WTC11 (cell line): ENCODE measurements at places on chromosomes 13 and 19.

DNA sequence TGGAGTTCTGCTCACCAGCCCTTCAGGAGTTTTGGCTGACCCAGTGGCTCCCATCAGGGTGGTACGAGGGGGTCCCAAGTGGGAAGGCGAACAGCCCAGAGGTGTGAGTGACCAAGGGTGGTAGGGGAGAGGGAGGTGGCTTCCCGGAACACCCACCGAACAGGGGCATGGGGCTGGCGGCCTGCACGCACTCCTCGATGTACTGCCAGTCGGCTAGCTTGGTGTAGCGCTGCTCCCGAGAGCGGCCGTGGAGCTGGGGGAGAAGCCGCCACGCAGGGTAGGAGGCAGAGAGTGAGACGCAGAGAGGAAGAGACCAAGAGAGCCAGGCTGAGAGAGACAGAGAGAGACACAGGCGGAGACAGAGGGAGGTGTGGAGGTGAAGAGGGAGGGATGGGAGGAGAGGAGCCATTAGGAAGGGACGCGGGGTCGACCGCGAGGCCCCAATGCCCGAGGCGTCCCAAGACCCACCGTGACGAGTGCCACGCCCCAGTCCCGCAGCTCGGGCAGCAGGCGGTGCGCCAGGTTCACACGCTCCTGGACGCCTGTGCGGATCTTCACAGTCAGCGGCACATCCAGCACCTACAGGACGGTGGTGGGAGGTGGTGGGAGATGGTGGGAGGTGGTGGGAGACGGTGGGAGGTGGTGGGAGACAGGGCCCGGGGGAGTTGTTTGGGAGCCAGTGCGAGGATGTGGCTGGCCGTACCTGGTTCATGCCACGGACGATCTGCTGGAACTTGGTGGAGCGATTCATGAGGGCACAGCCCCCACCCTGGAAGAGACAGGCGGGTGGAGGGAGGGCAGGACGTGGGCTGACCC is 2.3 kb upstream of the PRR22 start:
- no peak overlapping the region for H3K4me3 ChIP-seq
- DNase-seq: no peak
- peaks cover 5% of the 10 kb centered on the region for H3K4me1 ChIP-seq
- peaks cover 21% of the 10 kb centered on the region for H3K36me3 ChIP-seq
- no peaks in the 10 kb centered on the region for H3K27me3 ChIP-seq

DNA sequence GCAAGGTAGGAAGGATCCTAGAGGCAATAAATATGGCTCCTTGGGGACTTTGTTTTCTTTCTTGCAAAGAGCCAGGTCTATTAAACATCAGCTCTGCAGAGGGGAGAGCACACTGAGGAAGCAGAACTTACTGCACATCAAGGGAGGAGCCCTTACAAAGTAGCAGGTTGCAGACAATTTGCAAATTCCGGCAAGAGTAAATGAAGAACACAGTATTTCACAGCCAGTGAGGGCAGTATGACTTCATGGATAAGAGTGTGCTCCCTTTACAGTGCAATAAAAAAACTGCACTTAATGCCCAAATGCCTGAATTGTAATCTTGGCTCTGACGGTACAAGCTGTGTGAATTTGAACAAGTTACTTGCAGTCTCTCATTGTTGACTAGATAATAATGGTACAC is 75.5 kb downstream of the STARD13 start:
- H3K27me3 ChIP-seq: no peaks in the 10 kb centered on the region
- no peaks in the 10 kb centered on the region for H3K36me3 ChIP-seq
- DNase-seq: no peak
- peaks cover 41% of the 10 kb centered on the region for H3K4me1 ChIP-seq
- H3K27ac ChIP-seq: no peak overlapping the region

GRCh38 chr19:31330237-31330636 is 19.0 kb downstream of the TSHZ3 start:
- H3K36me3 ChIP-seq: no peaks in the 10 kb centered on the region
- no peak overlapping the region for H3K4me3 ChIP-seq
- H3K4me1 ChIP-seq: peaks cover 83% of the 10 kb centered on the region
- no peaks in the 10 kb centered on the region for H3K27me3 ChIP-seq
- DNase-seq: no peak
- H3K27ac ChIP-seq: peak overlapping the region; percentile 39; the same call in 1 of the 2 replicates

GRCh38 chr13:93635616-93636032 is 409.0 kb downstream of the GPC6 start:
- DNase-seq: no peak
- H3K27ac ChIP-seq: peak overlapping the region; percentile 22; the same call in 1 of the 2 replicates

DNA sequence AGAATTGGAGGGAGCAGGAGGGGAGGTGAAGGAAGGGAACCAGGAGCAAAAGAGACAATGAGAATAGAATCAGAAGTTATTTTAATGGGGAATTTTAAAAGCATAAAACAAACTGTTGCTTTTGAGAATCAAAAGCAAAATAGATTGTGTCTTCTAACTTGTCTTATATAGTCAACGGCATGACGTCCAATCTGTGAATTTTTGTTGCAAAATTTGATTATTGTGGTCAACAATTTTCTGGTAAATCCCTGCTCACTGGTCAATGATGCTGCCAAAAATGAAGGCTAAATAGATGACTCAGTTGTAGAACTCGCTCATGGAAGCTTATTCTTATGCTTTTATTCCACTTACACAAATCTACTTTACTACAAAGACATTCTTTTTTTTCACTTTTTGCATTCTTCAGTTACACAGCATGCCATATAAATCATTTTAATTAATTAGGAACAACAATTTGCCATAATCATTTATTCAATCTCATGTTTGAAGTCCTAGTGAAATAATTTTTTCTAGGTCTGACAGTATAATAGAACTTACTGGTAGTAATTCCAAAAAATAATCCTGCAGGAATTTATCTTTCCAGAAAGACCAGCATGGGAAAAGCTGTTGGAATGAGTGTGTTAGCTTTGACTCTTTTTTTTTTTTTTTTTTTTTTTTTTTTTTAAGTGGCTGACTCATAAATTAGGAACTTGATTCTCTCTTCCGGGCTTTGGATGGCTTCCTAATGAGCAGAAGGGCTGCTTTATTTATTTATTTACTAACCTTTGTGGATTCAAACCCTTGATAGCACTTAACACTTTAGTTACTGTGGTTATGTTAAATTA is 256.9 kb downstream of the SPRY2 start:
- peaks cover 46% of the 10 kb centered on the region for H3K4me1 ChIP-seq
- no peaks in the 10 kb centered on the region for H3K27me3 ChIP-seq
- peak overlapping the region; percentile 43; the same call in 1 of the 2 replicates for H3K27ac ChIP-seq
- no peaks in the 10 kb centered on the region for H3K36me3 ChIP-seq
- DNase-seq: no peak
- no peak overlapping the region for H3K4me3 ChIP-seq

- no peaks in the 10 kb centered on the region for H3K27me3 ChIP-seq
- no peak overlapping the region for H3K4me3 ChIP-seq
- H3K4me1 ChIP-seq: peaks cover 15% of the 10 kb centered on the region
- H3K27ac ChIP-seq: no peak overlapping the region
Measured at GRCh38 chr13:98108341-98108740, 34.6 kb upstream of the FARP1 start.

DNA sequence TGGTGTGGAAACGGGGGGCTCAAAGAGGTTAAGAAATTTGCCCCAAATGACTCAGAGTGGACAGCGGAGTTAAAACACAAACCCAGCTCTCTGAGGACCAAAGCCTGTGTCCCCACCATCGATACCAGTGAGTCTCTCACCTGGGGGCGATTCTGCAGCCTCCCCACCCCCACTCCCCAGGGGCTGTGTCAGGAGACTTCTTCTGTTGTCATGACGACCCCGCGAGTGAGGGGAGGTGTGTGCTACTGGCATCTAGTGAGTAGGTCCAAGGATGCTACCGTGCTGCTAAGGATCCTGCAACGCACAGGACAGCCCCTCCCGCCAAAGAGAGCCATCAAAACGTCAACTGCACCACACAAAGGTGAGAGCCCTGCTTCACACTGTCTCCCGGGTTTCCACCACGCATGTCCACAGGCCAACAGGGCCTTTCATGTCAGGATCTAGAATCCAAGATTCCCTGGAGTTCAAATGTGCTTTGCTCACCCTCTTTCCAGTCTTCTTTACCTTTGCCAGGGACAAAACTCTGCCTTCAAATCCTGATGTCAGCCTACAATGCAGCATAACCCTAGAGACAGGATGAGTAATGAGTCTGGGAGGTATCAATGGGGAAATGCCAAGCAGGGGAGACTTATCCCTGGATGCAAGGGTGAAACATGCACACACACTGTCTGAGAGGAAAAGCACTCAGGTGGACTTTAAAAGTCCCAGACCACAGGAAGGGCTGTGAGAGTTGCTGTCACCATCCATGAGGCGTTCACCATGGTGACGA is 3.9 kb downstream of the RANBP3 start:
- H3K36me3 ChIP-seq: peaks cover 18% of the 10 kb centered on the region; the same call in 1 of the 2 replicates
- 0 out of 2 replicates have a peak overlapping the region, but pooled peaks have one; percentile 57 for H3K27ac ChIP-seq
- DNase-seq: no peak
- H3K4me1 ChIP-seq: peaks cover 31% of the 10 kb centered on the region
- peaks cover 5% of the 10 kb centered on the region; the same call in 1 of the 2 replicates for H3K27me3 ChIP-seq
- no peak overlapping the region for H3K4me3 ChIP-seq

DNA sequence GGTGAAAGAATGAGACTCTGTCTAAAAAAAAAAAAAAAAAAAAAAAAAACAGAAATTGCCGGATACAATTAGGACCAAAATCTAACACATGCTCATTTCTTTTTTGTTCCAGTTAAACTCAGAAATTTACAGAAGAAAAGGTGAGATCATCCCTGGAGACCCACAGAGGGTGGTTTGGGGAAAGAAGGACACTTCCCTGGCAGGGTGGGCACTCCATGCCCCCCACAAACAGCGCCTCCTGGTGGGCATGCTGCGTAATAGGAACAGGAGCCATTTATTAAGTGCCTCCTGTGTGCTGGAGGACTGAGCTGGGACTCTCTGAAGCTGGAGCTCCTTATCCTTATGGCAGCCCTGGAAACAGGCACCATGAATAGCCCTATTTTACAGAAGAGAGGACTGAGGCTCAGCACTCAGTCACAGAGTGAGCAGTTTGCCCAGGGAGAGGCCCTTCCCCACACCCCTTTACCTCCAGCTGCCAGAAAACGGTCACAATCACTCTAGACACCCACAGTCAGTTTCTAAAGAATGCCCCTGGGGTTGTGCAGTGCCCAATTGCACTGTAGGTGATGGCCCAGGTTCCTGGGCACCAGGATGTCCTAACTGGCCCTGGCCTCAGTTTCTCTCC is 10.1 kb downstream of the C19orf38 start:
- peaks cover 2% of the 10 kb centered on the region; the same call in 1 of the 2 replicates for H3K27me3 ChIP-seq
- no peak overlapping the region for H3K4me3 ChIP-seq
- H3K36me3 ChIP-seq: no peaks in the 10 kb centered on the region
- no peaks in the 10 kb centered on the region for H3K4me1 ChIP-seq
- no peak overlapping the region for H3K27ac ChIP-seq
- peak; percentile 64 for DNase-seq
